ENCODE measurements at places on chromosomes 2 and 18.

GRCh38 chr2:217996361-217996760 is 6.4 kb downstream of the TNS1 start:
- DNase-seq, result no peak

GRCh38 chr2:118249531-118249930 is 161.3 kb downstream of the INSIG2 start:
- peak; percentile 86 for DNase-seq

DNA sequence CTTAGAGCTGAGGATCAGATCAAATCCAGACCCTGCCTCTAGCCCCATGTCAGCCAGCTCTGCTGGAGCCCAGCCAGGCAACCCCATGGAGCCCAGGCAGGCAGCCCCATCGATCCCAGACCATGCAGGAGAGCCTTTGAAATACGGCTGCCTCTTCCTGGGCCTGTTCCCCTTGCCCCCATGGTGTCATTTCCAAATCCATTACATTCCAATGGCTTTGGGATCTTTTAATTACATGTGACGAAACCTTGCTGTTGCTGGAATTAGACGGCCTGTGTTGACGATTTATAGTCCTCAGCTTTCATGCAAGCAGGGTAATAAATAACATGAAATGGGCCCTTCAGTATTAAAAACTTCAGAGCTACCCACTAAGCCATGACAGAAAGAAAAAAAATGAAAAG is 75.8 kb upstream of the SLC14A2 start:
- peak; percentile 85 for DNase-seq

DNA sequence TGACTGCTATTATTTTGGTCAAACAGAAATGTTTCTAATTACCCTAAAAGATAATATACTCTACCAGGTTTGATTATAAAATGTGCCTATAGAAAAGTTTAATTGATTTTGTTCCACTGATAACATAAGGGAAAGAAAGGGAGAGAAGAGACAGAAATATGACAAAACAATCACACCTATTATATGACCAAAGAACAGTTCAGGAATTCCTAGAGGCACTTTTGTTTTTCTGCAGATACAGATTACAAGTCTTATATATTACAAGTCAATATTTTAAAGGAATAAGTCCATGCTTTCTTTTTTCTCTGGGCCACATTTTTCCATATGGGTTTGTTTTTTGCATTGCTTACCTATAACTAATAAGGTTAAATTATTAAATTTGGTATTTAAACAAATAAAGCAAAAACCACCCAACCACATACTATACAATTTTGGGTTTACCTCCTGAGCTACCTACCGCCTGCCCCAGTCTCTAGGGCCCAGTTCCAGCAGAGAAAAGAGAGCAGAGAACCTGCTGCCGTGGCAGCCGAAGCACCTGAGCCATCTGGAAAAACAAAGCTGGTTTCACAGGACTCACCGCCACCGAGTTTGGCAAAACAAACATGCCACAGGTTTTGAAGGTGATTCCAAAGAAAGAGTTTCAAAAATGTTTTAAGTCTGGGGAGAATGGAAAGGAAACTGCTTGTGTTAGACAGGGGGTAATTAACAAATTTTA is 92.1 kb downstream of the DYM start:
- no peak for DNase-seq

- no peak for DNase-seq
Measured at GRCh38 chr2:39732482-39732881, 46.6 kb downstream of the THUMPD2 start.

GRCh38 chr2:3739313-3739712 is 35.9 kb downstream of the DCDC2C start:
- no peak for DNase-seq

- DNase-seq, result no peak
Measured at GRCh38 chr2:233437439-233437955, 83.2 kb downstream of the DGKD start.

- no peak for DNase-seq
Measured at GRCh38 chr2:234462218-234462992, 34.5 kb downstream of the ARL4C start.

DNA sequence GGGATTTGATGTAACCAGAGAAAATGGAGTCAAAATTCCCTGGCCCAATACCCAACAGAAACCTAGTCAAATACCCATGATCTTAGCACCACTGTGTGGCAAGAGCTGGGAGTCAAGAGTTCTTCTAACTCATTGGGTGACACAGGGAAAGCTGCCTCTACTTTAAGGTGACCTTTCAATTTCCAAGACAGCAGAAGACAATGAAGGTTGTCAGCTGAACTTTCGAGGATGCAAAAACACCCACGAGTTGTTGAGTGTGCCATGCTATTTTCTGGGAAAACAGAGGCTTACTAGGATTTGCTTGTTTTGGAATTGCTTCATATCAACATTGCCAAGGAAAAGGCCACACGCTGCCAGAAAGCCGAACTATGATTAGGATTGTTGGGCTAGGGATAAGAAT is 61.6 kb upstream of the CYRIA start:
- DNase-seq, result no peak

- DNase-seq, result no peak
Measured at GRCh38 chr2:83528767-83529166, 930.3 kb downstream of the SUCLG1 start.

DNA sequence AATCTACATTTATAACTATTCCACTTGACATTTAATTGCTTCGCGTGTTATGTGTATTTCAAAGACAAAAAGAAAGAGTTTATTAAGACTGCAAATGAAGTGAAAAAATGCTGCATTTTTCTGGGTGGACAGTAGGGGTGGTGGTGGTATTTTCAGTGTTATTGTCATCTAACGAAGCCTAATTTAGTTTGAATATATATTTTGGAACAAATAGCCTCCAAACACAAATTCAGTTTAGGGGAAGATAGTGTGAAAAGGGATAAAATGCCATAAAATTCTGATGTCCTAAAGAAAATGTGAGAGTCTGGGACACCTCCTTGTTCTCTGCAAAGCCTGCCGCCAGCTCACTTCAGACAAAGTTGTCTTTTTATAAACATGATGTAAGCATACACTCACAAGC is 425.1 kb downstream of the NRXN1 start:
- no peak for DNase-seq

GRCh38 chr18:23822590-23823385 is 133.5 kb downstream of the LAMA3 start:
- peak; percentile 57 for DNase-seq

GRCh38 chr2:127535422-127535901 is at the start of gene MYO7B:
TSS of gene MYO7B (plus strand) at chr2:127535683. CDS start at chr2:127559723, 24,040 bp downstream.
- no peak for DNase-seq

DNA sequence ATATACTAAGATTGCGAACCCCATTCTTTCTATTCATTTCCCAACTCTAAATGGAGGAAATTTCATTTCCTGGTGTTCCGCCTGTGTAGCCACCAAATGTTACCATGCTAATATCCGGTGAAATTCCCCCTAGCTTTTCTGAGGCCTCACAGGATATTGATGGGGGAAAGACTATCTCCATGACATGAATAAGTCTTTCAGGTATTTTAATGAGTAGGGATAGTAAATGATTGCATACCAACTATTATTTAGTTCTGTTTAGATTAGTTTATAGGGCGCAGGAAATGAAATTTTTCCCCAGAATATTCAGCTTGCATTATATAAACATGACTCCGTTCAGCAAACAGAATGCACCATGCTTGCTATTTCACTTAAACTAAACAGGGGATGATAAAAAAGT is 55.4 kb downstream of the COL5A2 start:
- DNase-seq, result no peak

DNA sequence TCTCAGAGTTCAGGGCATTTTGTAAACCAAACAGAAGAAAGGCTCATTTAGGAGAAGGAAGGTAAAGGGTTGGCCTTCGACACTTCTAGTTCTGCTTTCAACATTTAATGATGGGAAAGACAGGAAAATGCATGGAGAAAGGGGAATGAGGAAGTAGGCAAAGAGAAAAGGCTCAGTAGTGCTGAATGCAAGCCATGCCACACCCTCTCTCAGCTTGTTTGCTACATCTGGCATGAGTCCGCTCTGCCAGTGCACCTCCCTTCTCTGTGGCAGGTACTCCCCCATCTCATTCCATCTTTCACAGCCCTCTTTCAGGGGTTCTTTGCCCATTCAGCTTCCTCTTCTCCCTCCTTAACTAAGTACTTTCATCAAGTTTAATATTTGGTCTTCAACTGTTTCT is 120.9 kb upstream of the ITGB6 start:
- no peak for DNase-seq

GRCh38 chr2:238863749-238864206 is 15.9 kb downstream of the TWIST2 start:
- no peak for DNase-seq

DNA sequence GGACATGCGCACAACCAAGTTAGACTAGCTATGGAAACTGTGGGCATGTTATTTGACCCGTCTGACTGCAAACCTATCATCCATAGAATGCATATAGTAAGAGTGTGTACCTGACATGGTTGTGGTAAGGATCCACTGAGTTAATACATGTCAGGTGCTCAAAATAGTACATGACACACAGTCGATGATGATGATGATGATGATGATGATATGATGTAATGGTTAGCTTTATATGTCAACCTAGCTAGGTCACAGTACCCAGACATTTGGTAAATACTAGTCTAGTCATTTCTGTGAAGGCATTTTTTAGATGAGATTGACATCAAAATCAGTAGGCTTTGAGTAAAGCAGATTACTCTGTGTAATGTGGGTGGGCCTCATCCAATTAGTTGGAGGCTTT is 204.1 kb downstream of the AFF3 start:
- no peak for DNase-seq

- DNase-seq, result no peak
Measured at GRCh38 chr2:85394261-85394681, 15.9 kb downstream of the CAPG start.

DNA sequence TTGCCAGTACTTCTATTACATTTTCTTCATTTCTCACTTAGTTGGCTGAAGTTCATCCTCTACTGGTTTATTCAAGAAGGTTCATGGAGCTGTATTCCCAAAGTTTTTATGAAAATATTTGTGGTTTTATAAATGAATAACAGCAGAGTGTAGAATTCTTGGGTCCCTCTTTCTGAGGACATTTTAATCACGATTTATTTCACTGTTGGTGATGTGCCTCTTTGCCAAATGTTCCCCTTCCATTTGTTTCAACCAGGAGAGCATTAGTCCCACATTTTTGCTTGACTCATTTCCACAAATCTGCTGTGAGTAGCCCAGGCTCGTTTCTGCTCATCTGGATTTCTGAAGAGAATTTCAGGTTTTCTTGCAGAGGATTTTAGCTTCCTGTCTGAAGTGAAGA is 20.8 kb downstream of the COPS7B start:
- peak; percentile 53 for DNase-seq

GRCh38 chr18:61946449-61946848 is 53.6 kb upstream of the RNF152 start:
- DNase-seq, result no peak

All from fibroblast of skin of left quadriceps (primary cell).